ENCODE measurements at places on chromosomes 6 and 20.

- DNase-seq, result no peak
These were observed 92.3 kb upstream of the HCRTR2 start for GRCh38 chr6:55082021-55082420.

GRCh38 chr20:11394145-11394833, 523.4 kb upstream of the BTBD3 start:
- no peak for DNase-seq

DNA sequence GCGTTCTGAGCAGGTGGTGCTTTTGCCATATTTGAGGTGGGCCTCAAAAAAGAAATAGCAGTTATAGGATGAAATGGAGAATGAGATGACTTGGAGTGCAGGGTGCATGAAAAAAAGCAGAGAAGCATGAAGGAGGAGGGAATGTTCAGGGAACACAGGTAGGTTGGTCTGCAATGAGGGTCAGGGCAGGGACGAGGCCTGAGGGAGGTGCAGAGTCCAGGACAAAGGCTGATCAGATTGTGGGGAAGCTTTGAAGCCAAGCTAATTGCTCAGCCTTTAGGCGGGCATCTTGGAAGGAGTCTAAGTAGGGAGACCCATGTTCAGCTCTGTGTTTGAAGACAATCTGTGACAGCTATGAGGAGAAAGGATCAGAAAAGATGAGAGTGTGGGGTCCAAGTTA, 12.0 kb downstream of the TRAM2 start:
- no peak for DNase-seq

- DNase-seq, result no peak
These were observed 6.2 kb downstream of the TRIM38 start for GRCh38 chr6:25968769-25969168.

GRCh38 chr6:28693033-28693750, 167.5 kb downstream of the GPX5 start:
- DNase-seq, result no peak

- DNase-seq, result no peak
These were observed 15.0 kb downstream of the MAP7 start for GRCh38 chr6:136535017-136535765.

- no peak for DNase-seq
These were observed 1.0 kb downstream of the HELZ2 start for GRCh38 chr20:63572788-63573646.

Measured in activated CD4-positive, alpha-beta T cell treated with anti-CD3 and anti-CD28 coated beads, Interleukin-2, amount 50 U/mL, for 24 hours (primary cell).